Tibial artery (tissue), 4 donors: ENCODE measurements at places on chromosomes 2 and 18.

DNA sequence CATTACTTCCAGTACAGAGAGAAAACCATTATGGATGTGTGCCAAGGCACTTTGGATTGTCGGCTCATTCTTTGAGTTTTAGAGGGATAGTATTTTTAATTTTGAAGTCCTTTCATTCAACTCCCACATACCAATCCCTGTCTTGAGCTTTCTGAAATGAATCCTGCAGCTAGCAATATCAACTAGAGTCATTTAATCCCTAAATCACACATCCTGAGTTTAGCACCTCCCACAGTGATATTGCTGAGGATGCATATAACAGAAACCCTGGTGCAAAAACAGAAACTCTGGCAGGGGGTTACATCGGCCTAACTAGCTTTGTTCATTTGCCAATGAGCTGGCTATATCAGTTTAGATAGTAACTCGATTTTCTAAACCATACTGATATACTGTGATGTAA lies 427.3 kb downstream of the LRP1B start:
- no peak for DNase-seq

DNA sequence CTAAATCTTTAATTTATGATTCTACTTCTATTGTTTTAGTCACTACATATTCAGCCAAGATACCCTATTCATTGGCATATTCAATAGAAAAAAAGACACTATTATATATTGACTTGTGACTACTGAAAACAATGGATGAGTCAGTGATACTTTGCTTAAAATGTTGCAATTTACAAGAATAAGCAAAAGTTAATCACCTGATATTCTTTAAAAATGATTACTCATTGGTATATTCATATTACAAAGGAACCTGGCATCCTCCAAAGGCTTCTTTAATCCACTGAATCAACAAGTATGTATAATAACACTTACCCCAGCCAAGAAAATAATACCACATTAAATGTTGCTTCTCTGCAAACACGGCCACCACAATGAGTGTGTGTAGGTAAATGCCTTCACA lies 87.8 kb downstream of the CALCRL start:
- no peak for DNase-seq

DNA sequence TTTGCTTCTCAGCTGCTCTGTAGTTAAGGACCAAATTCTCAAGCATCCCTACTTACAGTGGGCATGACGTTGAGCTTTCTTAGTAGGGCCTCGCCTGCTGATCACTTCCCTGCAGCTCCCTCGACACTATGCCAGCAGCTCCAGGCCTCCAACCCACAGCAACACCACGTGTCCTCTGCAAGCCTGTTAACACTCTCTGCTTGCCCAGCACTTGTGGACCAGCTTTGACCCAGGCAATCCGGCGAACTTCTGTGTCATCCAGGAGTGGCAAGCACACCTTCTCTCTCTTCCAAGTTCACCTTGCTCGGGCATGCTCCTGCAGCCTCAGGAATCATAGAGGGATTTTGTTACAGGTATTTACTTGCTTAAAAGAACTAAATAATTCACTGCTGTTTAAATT lies 138.6 kb upstream of the FHL2 start:
- DNase-seq, result no peak

GRCh38 chr2:42087857-42088195 lies 40.0 kb downstream of the PKDCC start:
- DNase-seq, result no peak

DNA sequence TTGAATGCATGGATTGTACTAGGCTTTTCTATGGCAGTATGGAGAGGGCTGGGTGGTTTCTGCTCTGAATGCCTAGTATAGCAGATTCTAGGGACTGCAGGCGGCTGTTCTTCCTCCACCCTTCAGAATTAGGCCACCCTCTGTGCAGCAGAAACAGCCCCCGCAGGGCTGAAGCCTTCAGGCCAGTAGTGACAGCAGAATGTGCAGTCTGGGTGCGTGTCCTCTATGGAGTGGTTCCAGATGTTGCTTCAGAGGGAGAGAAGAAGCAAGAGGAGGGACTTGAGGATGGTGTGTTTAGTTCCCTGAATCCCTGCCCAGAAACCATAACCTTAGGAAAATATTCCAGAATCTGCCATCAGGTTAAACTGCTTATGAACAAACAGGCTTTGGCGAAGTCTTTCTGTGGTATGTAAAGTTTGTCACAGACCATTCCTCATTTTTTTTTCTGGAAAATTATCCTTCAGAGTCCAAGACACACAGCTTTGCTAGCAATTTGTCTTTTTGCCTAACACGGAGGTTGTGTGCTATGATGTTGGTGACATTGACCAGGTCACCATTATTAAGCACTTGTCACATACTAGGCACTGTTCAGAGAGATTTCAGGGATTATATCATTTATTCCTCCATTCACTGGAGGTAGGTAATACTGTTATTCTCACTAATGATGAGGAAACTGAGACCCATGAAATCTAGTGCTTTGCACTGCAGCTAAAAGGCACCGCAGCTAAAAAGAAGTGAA lies 21.1 kb downstream of the CASP10 start:
- no peak for DNase-seq

DNA sequence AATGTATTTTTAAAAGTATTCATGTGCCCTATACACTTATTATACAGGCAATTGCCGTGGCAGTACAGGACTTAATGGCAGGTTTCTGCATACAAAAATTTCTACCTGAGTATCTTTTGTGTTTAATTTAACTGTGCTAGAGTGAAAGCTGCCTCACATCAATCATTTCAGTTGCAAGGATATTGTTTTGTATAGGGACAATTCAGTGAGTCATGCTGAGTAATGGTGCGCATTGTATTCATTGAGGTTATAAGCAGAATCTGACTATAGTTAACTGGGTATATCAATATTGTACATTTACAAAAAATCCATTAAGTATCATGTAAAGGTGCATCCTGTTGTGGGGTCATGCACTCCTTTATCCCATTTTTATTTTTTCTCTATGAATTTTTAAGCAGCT lies 121.5 kb downstream of the GCA start:
- DNase-seq, result no peak

- DNase-seq, result no peak
Measured at GRCh38 chr18:59686260-59686659, 11.0 kb downstream of the CCBE1 start.

GRCh38 chr2:25497229-25497917 lies 155.6 kb upstream of the DNMT3A start:
- DNase-seq, result no peak

- no peak for DNase-seq
Measured at GRCh38 chr18:63924551-63924950, 16.8 kb downstream of the SERPINB10 start.

GRCh38 chr2:199757233-199757870 lies 93.6 kb downstream of the FTCDNL1 start:
- no peak for DNase-seq

- DNase-seq, result peak; percentile 70
Measured at GRCh38 chr2:46134531-46135227, 162.5 kb upstream of the EPAS1 start.

DNA sequence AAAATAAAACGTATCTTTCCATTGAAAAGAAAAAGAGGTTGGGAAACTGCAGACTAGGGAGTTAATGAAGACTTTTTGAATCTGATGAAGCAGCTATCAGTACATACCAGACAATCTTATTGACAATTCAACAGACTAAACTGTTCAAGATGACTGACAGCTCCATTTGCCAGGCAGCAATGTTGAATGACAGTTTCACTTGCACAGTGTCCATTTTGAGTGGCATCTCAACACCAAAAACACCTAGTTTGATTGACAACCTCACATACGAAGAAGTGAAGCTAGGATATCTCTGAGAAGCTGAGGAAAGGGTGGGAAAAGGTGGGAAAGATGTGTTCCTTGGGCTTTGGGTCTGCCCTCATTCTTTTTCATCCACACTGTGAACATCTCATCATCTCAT lies 315.0 kb upstream of the SYT4 start:
- DNase-seq, result no peak

DNA sequence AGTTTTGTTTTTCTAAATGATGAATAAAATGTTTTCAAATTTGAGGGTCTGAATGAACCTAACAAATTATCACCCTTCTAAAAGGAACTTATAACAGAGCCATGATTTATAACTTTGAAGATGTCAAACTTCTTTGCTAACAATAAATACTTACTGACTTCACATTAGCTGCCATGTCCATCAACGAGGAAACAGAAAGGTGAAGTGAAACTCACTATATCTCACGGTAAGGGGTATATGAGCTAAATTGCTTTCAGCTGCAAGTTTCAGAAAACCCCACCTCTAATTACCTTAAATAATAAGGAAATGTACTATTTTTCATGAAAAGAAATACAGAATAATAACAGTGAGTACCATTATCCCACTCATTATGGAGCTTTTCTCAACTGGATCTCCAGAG lies 350.8 kb upstream of the NT5C1B start:
- DNase-seq, result no peak
